ENCODE measurements at places on chromosomes 4 and X.

DNA sequence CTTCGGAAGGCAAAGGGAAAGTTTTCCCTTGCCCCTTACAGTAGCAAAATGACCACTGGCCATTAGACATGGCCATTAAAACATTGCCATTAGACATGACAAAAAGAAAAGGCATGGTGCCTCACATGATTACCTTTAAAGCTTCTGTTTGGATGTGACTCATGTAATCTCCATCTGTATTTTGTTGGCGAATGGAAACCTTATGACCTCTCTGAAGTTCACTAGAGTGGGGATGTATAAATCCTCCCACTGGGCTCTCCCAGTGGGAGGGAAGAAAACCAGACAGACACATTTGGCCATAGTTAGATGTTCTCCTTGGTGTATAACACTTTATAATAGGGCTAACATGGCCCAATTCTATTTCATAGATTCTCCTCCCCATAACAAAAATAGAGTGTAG is 152.6 kb downstream of the MAGEB17 start:
- no peak for DNase-seq

GRCh38 chr4:40055511-40055862 is 1.2 kb upstream of the N4BP2 start:
- DNase-seq = no peak

GRCh38 chr4:13763707-13764106 is 136.2 kb upstream of the BOD1L1 start:
- no peak for DNase-seq

DNA sequence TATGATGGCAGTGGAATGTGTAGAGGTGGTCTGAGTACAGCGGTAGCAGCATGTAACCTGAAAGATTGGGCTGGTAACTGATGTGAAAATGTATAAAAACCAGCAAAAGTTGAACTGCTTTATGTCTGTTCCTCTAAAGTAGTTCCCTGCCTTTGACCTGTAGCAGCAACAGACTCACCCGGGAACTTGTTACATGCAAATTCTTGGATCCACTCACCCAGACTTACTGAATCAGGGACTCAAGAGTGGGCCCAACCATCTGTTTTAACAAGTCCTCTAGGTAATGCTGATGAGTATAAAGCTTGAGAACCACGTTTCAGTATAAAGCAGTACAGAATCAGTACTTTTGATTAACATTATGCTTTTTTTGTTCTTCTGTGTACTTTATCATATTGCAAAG is 84.7 kb downstream of the RAP1GDS1 start:
- DNase-seq = no peak

GRCh38 chr4:186148336-186148975 is 42.9 kb upstream of the CYP4V2 start:
- DNase-seq = no peak

- DNase-seq = no peak
These were observed 56.5 kb downstream of the SNX25 start for GRCh38 chr4:185265942-185266341.

- no peak for DNase-seq
These were observed 172.9 kb downstream of the AFAP1 start for GRCh38 chr4:7766661-7767345.

DNA sequence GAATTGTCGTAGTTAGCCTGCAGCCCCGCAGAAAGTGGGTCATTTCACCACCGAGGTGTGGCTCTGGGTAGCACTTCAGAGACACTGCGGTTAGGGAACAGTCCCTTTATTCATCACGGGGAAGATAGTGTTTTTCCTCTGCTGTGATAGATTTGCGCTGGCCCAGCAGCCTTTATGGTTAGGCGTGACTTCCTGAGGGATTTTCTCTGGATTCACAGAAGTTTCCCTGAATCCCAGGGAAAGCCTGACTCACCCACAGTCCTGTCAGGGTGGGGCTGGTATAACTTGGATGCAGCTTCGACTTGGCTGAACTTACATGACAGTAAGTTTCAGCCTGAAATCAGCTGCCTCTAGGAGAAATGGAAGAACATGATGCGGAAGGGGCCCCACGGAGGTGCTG is 196.3 kb upstream of the HHIP start:
- no peak for DNase-seq

GRCh38 chr4:38562751-38563198 is 101.2 kb upstream of the KLF3 start:
- DNase-seq = no peak

DNA sequence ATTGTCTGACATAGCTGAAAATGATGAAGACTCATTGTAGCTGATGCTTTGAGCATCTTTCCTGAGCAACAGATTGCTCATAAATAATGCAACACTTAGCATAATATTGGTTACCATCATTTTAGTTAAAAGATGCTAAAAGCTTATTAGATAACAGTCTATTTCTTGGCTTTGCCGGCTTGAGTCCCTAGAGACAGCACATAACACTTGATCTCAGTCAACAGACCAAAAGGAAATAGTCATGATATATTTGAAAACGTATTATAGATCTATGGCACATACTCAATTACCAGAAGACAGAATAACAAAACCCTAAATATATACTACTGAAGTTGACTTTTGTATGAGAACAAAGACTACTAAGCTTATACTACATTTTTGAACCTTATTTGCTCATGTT is 846.7 kb upstream of the EPHA5 start:
- DNase-seq = no peak

GRCh38 chrX:40938423-40938822 is 146.8 kb upstream of the USP9X start:
- no peak for DNase-seq

GRCh38 chr4:54556051-54556450 is 101.7 kb upstream of the KIT start:
- DNase-seq = no peak

DNA sequence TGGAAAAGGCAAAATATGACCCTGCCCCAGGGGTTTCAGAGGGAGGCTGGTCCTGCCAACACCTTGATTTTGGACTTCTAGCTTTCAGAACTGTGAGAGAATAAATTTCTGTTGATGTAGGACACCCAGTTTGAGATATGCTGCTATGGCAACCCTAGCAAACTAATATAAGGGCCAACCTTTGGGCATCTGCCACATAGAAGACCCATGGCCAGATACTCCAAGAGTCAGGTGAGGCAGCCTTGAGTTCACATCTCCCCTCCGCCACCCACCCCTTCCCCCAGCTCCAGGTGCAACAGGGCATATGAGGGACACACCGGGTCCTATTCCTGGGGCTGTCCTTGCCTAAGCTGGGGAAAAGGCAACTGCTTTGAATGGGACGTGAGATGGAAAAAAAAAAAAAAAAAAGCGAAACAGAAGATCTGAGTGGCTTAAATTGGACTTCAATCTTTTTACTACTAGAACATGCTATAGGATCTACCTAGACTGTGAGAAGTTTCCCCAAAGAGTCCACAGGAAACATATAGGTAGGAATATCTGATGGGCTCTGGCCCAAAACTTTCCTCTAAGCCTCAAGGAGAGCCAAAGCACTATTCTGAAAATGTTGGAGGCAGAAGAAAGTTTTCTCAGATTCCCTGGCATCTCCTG is 56.5 kb upstream of the PROM1 start:
- no peak for DNase-seq

DNA sequence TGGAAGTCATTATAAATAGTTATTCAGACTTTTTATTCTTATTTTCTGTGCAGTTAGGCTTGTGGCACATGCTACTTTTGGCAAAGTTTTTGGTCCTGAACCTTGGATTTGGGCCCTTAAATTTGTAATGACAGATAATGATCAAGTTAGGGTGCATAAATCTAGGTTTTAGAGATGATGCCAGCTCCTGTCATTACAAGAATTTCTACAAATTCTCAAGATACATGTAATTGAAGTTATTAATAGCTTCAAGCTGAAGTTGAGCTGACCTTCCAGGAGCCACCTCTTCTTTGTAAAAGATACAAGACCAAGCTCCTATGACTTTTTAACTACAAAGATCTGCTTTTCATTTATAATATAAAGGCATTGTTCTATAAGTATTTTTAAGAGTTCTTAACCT is 255.6 kb upstream of the UGT8 start:
- DNase-seq = no peak

GRCh38 chrX:22674932-22675331 is 324.8 kb upstream of the DDX53 start:
- DNase-seq = no peak

- no peak for DNase-seq
These were observed 2.8 kb downstream of the RTL5 start for GRCh38 chrX:72128881-72129280.

GRCh38 chrX:57737881-57738280 is 57.8 kb upstream of the NLRP2B start:
- no peak for DNase-seq

- DNase-seq = no peak
These were observed 342.8 kb downstream of the FBXW7 start for GRCh38 chr4:152193059-152193458.

DNA sequence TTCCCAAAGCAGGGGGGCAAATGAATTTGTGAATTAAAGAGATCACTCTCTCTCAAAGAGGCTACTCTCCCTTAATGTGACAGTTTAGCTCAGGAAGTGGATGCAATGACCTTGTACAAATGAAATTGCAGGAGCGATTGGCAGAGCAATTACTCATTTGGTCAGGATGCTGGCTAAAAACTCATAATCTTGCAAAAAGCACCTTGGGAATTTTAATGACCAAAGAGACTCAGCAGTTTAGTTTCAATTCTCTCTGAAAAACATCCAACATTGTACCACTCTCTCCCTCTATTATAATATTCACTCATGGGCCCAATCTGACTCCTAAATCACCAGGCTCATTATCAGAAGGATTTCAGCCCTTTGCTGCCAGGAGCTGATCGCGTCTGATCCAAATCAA is 26.1 kb downstream of the PDGFC start:
- DNase-seq = no peak

DNA sequence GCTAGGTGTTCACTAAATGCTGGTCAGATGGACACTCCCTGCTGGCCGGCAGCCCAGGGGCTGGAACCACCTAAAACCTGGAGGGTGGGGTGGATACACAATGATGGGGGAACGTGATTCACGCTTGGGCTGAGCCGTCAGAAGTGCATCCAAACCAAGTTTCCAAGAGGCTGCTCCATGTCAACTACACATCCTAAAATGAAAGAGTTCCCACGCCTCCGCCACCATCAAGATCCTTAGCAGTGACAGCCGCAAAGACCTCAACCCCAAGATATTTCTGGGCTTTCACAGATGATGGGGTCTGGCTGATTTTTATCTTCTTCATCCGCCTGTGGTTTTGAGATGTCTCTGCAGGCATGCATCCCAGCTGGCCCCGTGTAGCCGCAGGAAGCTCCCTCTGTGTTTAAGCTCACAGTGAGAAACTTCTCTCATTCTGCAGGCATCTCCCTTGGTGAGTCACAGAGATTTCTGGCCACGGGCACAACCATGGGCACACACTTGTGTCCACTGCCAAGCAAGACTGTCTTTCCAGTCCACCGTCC is 84.4 kb downstream of the HTRA3 start:
- DNase-seq = no peak

DNA sequence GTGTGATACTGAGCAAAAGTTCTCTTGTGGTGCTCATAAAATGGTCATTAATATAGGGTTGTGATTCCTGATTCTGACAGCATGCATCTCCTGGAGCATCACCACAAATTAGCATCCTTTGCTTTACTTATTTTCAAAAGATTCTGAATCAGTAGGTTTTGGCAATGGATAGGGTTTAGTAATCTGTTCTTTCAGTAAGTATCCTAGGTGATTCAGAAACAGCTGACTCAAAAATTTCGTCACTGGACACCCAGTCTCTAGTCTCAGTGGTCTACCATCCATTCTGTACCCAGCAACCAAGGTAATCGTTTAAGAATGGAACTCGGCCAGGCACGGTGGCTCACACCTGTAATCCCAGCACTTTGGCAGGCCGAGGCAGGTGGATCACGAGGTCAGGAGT is 4.1 kb downstream of the CBLL2 start:
- DNase-seq = no peak

- no peak for DNase-seq
These were observed 12.5 kb downstream of the GRXCR1 start for GRCh38 chr4:42904986-42905385.

GRCh38 chr4:39706334-39706733 is 8.4 kb downstream of the UBE2K start:
- peak; percentile 58 for DNase-seq

GRCh38 chrX:71532753-71533425 is at the start of gene OGT:
OGT (plus strand) TSS chrX:71533104; CDS start chrX:71533300, 196 bp downstream.
- peak; percentile 92 for DNase-seq

DNA sequence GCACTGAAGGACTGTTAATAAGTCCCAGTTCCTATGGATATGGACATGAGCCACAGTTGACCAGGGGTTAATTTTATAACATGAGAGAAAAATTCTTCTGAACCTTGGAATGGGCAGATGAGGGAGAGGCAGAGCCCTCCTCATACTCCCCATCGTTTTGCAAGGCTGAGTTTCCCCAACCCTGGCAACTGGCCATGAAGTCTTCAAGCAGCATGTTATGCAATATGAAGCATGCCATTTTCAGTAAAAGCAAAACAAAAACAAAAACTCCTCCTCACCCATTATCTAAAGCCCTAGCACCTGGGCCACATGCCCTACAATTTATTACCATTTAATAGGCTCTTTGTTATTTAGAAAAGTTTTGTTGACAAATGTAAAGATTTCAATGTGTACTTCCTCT is 64.5 kb downstream of the GPC4 start:
- no peak for DNase-seq

GRCh38 chr4:104930298-104930697 is 216.4 kb upstream of the TET2 start:
- no peak for DNase-seq

DNA sequence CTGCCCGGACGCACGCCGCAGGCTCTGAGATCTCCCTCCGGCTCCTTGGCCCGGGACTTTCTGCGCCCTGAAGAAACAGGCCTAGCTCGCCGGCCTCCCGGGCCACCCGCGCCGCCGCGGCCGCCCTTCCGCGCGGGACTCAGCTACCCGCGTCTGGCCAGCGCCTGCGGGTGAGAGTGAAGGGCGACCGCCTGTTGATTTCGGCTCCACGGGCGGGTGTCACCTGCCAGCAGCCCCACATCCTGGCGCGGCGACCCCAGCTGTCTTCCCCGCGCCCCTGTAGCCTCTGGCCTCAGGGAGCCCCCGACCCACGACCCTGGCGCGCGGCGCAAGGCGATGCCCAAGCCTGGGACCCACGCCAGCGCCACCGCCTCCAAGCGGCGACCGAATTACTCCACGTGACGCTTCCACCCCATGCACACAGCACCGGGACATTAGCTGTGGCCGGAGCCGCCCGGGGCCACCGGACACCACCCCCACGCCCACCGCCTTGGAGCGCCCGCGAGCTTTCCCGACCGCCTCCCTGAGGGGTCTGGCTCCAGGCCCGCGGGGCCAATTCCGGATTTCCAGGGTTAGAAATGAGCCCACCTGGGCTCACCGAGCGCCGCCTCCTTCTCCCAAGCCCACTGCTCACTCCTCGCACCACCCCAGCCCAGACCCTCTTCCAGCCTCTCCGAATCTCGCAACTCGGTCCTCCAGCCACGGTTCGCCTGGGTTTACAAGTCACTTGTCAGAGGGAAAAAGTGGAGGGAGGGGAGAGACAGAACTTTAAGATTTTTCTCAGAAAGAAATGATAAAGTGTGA is 10.2 kb downstream of the ARX start:
- DNase-seq = no peak

DNA sequence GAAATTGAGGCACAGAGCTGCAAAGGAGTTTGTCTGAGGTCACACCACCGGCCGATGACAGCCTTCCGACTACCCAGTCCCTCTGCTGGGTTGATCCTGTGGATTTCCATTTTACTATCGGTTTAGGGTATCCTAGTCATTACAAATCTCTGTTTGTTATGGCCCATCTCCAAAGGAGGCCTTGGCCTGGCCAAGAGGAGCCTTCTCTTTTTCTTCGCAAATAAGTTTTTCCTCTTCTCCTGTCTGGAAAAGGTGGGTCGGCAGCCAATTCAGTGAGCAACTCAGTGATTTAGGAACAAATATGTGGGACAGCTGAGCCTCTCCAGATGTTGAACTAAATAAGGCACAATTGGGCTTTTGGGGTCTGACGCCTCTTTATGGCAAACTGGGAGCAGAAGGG is 169.2 kb upstream of the RBPJ start:
- DNase-seq = no peak

Measured in hematopoietic multipotent progenitor cell treated with erythropoietin and hydrocortisone succinate and interleukin-3 and kit ligand, for 17 days (in vitro differentiated cells).